AG04450 (cell line): ENCODE measurements at places on chromosomes 4 and X.

DNA sequence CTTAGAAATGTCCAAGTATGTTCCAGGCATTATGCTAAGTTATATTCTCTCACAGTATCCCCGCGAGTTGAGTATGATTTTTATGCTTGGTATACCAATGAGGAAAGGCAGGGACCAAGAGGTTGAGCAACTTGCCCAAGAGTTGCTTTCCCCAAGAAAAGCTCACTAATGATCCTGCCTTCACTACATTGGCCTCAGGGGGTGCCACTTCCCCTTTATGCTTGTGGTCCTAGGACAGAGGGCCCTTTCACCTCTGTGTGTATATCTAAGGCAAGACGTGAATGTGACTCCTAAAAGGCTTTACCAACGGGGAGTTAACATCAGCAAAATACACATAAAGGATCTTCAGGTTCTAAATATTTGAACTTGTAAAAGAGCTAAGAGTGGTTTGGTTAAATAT lies 164.4 kb upstream of the CPEB2 start:
- DNase-seq, result no peak

DNA sequence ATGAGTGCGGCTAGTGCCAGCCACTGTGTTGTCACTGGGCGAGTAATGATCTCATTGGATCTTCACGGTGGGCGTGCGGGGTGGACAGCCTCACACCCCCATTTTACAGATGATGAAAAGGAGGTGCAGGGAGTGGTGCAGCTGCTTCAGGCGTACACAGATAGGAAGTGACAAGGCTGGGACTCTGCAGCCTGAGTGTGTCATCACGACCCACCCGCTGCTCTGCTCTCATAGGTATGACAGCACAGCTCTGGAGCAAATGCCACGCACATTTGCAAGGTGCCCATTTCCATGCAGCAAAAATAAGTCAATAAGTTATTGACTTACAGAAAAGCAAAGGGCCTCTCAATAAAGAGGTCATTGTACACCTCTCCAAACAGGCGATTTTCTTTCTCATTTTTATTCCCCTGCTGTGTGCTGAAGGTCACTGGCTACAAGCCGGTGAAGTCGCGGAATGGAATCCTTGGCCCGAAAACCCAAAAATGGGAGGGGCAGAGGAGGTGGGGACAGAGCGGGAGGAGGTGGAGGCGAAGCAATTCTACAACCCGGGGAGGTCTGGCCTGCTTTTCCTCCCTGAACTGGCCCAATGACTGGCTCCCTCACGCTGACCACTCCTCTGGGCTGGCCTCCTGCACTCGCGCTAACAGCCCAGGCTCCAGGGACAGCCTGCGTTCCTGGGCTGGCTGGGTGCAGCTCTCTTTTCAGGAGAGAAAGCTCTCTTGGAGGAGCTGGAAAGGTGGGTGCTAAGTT lies at the start of gene SOD3:
Gene SOD3 (plus strand): TSS at position 658 of the 750 bp plus-strand sequence. CDS start 3,949 bp downstream, outside the sequence.
- peak; percentile 74 for DNase-seq

DNA sequence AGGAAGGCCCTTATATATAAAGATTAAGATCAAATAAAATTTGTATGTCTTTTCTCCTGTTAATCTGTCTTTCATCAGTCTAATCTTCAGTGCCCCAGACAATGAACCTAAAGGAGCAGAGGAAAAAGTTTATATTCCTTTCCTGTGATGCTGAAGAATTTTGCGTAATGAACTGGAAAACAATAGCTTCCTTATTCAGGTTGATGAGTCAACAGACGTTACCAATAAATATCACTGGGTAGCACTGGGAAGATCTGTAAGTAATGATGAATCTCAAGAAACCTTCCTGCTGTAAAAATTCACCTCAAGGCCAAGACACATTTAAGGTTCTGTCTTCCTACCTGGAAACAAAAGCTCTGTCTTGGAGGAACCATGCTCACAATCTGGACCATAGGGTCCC lies 25.5 kb downstream of the CDKN2AIP start:
- no peak for DNase-seq

GRCh38 chr4:173424899-173425805 lies 26.2 kb upstream of the SCRG1 start:
- DNase-seq, result no peak
